ENCODE measurements at places on chromosomes 6 and 20.

DNA sequence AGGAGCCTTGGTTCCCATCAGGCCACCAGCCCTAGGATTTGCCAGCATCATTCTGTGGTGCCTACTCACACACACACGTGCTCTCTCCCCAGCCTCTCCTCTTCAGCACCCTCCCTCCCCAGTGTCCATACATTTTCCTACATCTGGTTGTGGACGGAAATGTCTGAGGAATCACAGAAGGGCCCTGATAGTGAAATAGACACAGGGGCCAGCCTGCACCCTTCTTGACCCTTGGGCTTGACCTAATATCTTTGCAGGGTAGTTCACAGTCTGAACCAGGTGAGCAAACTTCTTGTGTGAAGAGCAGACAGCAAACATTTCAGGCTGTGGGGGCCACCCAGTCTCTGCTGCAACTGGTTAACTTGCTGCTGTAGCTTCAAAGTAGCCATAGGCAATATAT, 108.5 kb upstream of the NXT1 start:
- no peak for DNase-seq

- DNase-seq, result no peak
These were observed 6.8 kb upstream of the SOX4 start for GRCh38 chr6:21586740-21587178.

DNA sequence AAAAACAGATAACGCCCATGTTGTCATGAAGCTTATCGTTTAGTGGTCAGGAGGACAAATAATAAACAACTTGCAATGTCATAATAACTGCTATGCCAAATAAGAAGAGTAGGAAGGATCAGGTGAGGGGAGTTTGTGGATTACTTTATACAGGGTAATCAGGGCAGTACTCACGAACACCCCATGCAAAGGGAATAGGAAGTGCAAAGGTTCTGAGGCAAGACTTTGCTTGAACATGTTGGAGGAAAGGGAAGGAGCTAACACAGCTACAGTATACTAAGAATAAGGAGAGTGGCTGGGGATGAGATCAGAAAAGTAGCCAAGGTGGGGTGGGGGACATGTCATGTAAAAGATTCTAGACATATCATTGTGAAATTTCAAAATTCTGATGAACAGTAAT, 292.0 kb upstream of the RUNX2 start:
- DNase-seq, result no peak

- no peak for DNase-seq
These were observed 217.3 kb upstream of the TENT5A start for GRCh38 chr6:81969814-81970213.
